SHP77 (cell line): ENCODE measurements at places on chromosomes 5 and 9.

- peak; percentile 46 for DNase-seq
These were observed 36.2 kb upstream of the ADAM19 start for GRCh38 chr5:157611571-157612476.

- peak; percentile 52 for DNase-seq
These were observed 444.6 kb downstream of the PTPRD start for GRCh38 chr9:10168241-10168640.

- peak; percentile 25 for DNase-seq
These were observed 31.2 kb downstream of the CDK7 start for GRCh38 chr5:69265931-69266330.

- DNase-seq = no peak
These were observed 118.6 kb downstream of the VAV2 start for GRCh38 chr9:133873461-133873891.

DNA sequence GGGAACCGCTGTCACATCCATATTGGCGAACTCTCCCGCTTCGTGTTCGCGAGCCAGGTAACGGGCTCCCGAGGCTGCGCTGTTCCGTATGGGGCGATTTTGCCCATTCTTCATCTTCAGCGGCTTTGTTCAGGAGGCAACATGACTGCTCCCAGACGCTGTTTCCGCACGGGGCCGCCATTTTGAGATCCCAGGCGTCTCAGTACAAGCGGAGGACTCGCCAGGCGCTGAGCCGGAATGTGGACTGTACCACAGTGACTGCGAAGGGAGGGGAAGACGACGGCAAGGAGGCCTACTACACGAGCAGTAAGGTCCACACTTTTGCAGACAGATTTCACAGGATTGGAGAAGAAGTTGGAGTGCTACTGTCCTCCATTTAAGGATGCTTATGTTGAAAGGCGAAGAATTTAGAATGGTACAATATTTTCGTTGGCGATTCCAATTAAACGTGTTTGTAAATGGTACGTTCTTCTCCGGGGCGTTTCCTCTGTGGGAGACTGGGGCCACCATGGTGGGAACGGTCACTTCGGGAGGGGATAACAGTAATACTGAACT lies 41.6 kb upstream of the ZNF300 start:
- no peak for DNase-seq

DNA sequence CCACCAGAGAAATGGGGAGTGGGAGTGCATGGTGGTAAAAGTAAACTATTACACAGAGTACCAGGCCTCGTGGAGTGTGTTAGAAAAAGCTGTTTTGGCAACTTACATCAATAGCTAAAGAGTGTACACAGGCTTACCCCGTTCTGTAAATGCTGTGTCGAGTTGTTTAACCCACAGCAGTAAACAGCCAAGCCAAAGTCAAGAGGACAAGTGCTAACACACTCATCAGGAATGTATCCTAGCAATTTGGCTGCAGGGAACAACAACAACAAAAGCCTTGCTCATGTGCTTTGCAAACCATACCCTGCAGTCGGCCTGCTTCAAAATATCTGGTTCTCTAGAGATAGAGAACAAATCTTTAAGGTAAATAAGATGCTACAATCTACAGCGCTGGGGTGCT lies 15.9 kb downstream of the DAP start:
- no peak for DNase-seq

- DNase-seq = no peak
These were observed 605.4 kb downstream of the PTPRD start for GRCh38 chr9:10007356-10007755.

DNA sequence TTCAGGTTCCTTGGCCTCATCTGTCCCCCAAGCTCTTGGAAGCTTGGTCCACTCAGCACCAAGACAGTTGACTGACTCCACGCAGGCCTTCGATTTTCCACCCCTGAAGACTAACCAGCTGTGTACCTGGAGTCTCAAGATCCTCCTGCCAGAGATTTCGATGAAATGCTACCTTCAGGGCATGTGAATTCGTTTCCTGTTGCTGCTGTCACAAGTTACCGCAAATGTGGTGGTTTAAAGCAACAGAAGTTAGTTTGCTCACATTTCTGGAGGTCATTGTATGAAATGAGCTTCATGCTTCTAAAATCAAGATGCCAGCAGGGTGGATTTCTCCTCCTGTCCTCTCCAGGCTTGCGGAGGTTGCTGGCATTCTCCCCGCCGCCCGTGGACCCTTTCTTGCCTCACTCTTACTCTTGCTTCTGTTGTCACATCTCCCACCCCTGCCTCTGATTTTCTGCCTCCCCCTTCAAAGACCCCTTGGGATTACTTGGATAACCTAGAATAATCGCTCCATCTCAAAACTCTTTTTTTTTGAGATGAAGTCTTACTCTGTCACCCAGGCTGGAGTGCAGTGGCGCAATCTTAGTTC lies 27.6 kb upstream of the RETREG1 start:
- no peak for DNase-seq
